ENCODE measurements at places on chromosomes 12 and 14. TPM values are rescaled to one million over a fixed set of nuclear protein-coding genes. Genes with fewer than 3 reads are reported as not detected.

NELL2 gene
- 15.9 TPM for total RNA-seq

POTEM gene
- total RNA-seq, result not detected

KRT78 gene
- total RNA-seq, result not detected

ARHGAP5 gene
- 68.9 TPM for total RNA-seq

ADAM20 gene
- total RNA-seq, result 0.86 TPM

CDH24 gene
- total RNA-seq, result 4.2 TPM

EIF2S3B gene
- total RNA-seq, result 2.4 TPM

GLS2 gene
- 2.6 TPM for total RNA-seq

DNA sequence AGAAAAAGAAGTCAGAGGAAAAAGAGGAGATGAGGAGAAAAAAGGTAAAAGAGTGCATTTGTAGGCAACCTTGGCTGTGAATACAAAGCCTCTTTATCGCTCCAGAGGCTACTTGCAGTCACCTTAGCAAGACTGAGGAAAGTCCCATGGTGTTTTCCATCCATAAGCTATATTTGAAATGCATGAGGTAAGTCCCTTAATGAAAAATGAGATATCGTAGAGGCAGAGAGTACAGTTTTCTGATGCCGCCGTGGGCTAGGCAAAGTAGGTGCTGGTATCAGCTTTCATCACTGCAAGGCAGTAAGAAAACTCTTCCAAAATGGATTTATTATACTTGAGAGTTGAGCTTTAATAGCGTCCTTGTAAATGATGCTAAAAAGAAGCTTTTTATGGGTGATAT, 186.8 kb downstream of the ASCL1 start:
- no peak overlapping the region for H3K27ac ChIP-seq
- H3K4me3 ChIP-seq, result no peak overlapping the region
- H3K36me3 ChIP-seq, result no peaks in the 10 kb centered on the region

DNA sequence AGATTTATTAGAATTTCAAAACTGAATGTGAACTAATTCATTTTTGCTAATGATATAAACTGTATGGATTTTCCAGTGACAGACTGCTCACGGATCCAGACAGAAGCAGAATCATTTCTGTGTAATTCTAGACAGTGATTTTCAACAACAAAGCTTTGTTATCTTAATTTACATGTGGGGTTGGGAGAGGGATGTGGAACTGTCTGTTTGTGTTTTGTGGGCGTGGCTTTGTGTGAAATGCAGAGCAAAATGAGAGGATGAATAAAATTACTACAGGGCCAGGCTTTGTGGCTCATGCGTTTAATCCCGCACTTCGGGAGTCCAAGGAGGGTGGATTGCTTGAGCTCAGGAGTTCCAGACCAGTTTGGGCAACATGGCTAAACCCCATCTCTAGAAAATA, 834.7 kb downstream of the GALC start:
- DNase-seq, result no peak
- no peak overlapping the region for H3K4me3 ChIP-seq
- no peak overlapping the region for H3K27ac ChIP-seq
- H3K4me1 ChIP-seq, result no peaks in the 10 kb centered on the region
- H3K36me3 ChIP-seq, result no peaks in the 10 kb centered on the region

- H3K4me1 ChIP-seq, result no peaks in the 10 kb centered on the region
- no peaks in the 10 kb centered on the region for H3K27me3 ChIP-seq
- H3K4me3 ChIP-seq, result no peak overlapping the region
- DNase-seq, result no peak
Observed at GRCh38 chr14:53841109-53842099, 115.2 kb downstream of the BMP4 start.

DNA sequence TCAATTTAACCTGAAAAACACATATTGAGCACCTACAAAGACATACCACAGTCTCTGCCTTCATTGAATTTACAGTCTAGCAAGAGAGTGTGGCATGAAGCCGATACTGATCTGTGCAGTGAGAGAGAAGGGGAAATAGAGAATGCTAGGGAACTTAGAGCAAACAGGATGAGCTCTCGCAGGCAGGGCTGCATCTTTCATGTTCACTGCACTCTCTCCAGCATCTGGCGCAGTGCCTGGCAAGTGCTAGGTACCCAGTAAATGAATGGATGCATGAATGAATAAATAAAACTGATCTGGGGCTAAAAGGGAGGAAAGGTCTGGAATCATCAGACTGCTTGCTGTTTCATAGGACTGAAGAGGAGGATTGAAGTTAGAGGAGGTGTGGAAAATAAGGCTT, 256.5 kb upstream of the NPAS3 start:
- no peaks in the 10 kb centered on the region for H3K27me3 ChIP-seq
- no peaks in the 10 kb centered on the region for H3K4me1 ChIP-seq
- DNase-seq, result no peak
- H3K27ac ChIP-seq, result no peak overlapping the region

DNA sequence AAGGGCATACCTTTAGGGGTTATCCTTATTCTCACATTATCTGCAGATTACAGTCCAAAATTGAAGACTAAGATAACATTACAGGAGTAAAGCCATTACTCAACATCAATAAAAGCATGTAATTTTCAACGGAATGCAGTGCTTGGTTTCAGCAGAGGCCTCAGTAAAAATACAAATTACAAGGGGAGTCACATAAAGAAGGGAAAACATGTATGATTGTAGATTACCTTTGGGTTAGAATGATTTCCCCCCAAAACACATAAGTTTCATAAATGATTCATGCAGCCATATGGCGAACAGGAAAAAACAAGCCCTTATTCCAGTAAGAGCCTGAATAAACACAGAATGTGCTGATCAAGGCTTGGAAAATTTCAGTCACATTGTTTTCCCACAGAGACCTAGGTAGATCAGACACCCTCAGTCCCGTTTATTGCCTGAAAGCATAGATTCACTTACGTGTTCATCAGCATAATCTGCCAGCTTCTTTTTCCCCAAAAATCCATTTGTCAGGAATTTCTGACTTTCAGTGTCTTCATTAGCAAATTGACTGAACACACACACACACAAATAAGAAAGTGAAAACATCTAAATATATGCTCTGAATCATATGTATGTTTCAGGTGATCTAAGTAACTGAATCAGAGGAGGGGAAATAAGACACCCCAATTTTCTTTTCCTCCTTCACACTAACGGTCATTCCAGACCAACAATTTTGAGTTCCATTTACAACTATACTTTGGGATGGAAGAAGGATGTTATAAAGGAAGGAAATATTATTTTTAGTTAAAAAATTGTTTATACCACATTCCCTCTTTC, 37.5 kb downstream of the SLC38A4 start:
- no peak overlapping the region for H3K4me3 ChIP-seq
- no peaks in the 10 kb centered on the region for H3K36me3 ChIP-seq
- H3K4me1 ChIP-seq, result peaks cover 7% of the 10 kb centered on the region

DNA sequence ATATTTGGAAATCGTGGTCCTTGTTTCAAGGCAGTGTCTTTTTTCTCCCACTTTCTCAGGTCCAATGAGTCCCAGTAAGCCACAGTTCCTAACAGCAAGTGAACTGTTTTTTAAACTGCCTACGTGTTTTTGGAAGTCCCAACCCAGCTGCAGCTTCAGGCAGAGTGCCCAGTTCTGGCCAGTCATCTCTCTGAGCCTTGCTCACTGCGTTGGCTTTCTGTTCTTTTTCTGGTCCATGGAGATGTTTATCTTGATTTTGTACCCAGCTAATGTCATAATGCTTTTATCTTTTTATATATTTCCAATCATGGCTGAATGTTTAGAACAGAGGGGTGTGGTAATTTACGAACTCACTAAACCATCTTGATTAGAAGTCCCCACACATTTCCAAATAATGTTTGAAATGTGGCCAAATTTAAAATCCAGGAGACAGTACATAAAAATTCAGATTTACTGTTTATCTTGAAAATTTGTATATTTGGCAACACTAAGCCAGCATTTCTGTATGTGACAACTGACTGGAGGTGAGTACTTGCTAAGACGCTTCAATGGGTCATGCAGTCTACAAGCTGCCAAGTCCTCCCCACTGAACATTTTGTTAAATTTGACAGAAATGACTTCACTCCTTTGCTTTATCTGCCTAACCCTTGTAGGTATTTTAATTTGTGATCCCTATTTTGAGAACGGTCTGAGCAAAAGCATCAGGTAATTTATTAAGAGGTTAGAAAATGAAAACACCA, 46.1 kb upstream of the OTOGL start:
- no peaks in the 10 kb centered on the region for H3K36me3 ChIP-seq
- H3K4me3 ChIP-seq, result no peak overlapping the region
- no peaks in the 10 kb centered on the region for H3K27me3 ChIP-seq
- peaks cover 3% of the 10 kb centered on the region for H3K4me1 ChIP-seq

DNA sequence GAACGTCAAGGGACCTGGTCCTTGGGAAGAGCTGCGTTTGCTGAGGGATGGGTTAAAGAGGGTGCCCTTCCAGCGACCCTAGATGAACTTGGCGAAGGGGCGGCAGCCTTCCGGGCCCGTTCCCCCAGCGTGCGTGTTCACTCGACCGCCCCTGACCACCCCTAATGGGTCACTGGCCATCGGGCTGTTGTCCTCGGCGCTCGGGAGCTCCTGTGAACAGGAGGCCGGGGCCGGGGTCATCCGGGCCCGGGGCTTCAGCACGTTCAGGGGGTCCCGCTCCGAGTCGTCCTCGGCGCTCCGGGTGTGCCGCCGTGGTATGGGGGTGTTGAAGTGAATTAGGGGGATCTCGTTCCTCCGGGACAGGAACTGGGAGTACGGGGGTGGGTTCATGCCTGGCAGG, 9.2 kb downstream of the FGF23 start:
- H3K4me1 ChIP-seq, result no peaks in the 10 kb centered on the region
- no peak overlapping the region for H3K4me3 ChIP-seq
- no peak overlapping the region for H3K27ac ChIP-seq
- H3K36me3 ChIP-seq, result no peaks in the 10 kb centered on the region
- no peak for DNase-seq
- peaks cover 4% of the 10 kb centered on the region for H3K27me3 ChIP-seq

DNA sequence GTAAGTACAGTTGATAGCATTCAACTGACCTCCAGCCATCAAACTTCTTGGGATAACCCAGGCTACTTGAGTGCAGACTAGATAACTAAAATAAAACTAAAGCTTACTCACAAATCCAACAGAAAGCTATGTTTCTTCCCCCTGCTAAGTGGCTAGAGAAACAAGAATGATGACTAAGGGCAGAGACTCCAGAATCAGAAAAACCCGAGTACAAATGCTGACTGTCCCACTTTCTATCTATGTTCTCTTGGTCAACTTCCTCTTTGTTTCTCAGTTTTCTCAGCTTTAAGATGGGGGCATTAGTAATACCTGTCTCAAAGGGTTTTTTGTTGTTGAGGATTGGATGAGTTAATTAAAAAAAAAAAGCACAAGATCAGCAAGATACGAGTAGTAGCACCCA, 6.1 kb upstream of the NUAK1 start:
- peaks cover 9% of the 10 kb centered on the region for H3K4me1 ChIP-seq
- no peaks in the 10 kb centered on the region for H3K27me3 ChIP-seq
- no peak overlapping the region for H3K4me3 ChIP-seq
- no peak for DNase-seq

GRCh38 chr14:52910572-52910971, 40.3 kb downstream of the FERMT2 start:
- no peaks in the 10 kb centered on the region for H3K27me3 ChIP-seq
- DNase-seq, result peak; percentile 26
- H3K27ac ChIP-seq, result no peak overlapping the region
- H3K36me3 ChIP-seq, result peaks cover 3% of the 10 kb centered on the region
- H3K4me1 ChIP-seq, result peaks cover 3% of the 10 kb centered on the region

DNA sequence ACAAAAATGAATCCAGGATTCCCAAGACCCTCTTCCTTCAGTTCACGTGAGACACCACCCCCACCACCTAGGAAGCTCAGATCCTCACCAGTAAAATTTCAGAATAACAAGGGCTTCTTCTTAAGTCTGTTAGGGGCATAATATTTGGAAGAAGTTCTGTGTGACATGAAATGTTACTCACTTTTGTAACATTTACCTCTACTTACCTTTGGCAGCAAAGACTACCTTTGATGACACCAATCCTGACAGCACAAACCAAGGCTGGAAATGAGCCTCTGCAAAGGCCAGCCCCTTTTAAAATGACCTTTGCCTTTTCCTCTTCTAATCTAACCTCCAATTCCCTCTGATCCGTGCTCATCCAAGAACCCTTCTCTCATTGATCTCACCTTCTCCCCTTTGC, 19.4 kb upstream of the KRT77 start:
- no peaks in the 10 kb centered on the region for H3K27me3 ChIP-seq
- no peak for DNase-seq
- no peaks in the 10 kb centered on the region for H3K4me1 ChIP-seq
- H3K36me3 ChIP-seq, result no peaks in the 10 kb centered on the region
- H3K4me3 ChIP-seq, result no peak overlapping the region

DNA sequence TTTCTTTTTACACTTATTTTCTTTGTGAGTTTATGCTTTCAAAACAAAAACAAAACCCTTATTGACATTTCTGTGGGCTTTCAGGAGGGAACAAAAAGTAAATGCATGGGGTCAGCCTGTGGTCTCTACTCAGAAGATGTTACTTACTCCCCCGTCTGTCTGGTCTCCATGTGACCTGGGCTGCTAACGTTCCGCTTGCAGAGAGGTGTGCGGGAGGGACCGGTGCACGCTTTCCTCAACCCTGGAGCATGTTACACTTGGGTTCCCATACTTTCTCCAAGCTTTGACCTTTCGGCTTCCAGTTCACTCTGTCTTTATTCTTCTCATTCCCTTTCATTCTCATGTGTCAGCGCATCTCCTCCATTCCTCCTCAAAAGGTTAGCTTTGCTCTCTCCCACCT, 36.5 kb downstream of the ZC3H14 start:
- no peaks in the 10 kb centered on the region for H3K27me3 ChIP-seq
- H3K27ac ChIP-seq, result no peak overlapping the region
- peaks cover 66% of the 10 kb centered on the region for H3K36me3 ChIP-seq
- DNase-seq, result no peak
- H3K4me1 ChIP-seq, result no peaks in the 10 kb centered on the region
- H3K4me3 ChIP-seq, result no peak overlapping the region

DNA sequence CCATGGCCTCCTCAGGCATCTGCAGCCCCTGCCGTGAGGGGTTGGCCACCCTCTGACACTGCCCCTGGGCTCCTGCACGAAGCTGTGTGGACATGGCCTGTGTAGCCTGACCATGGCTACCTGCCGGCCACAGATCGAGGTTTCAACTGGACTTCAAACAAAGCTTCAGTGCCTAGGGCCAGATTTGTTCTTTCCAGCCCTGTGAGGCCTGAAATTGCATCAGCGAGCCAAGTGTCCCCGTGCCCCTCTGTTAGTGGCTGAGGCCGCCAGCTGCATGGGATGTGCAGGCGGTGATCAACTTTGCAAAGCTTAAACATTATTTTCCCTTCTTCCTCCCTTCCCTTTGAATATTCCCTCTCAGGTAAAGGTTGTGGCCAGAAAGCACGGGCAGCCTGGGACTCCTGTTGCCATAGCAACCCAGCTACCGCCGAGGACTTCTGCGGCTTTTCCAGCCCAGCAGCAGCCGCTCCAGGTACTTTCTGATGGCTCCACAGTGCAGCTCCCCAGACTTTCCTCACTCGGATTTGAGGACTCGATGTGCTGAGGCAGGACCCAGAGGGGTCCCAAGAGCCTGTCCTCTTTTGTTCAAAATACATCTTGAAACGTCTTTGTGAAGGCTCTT, 35.8 kb downstream of the DDX51 start:
- H3K36me3 ChIP-seq, result no peaks in the 10 kb centered on the region
- H3K27me3 ChIP-seq, result no peaks in the 10 kb centered on the region
- H3K4me3 ChIP-seq, result no peak overlapping the region
- no peak overlapping the region for H3K27ac ChIP-seq

GRCh38 chr12:92927055-92927435, 2.0 kb downstream of the EEA1 start:
- peaks cover 31% of the 10 kb centered on the region for H3K4me1 ChIP-seq
- no peaks in the 10 kb centered on the region for H3K36me3 ChIP-seq
- H3K27ac ChIP-seq, result no peak overlapping the region
- DNase-seq, result no peak
- H3K27me3 ChIP-seq, result no peaks in the 10 kb centered on the region
- no peak overlapping the region for H3K4me3 ChIP-seq

GRCh38 chr12:25558586-25558985, 5.5 kb upstream of the LMNTD1 start:
- no peaks in the 10 kb centered on the region for H3K4me1 ChIP-seq
- H3K27ac ChIP-seq, result no peak overlapping the region
- no peaks in the 10 kb centered on the region for H3K36me3 ChIP-seq
- H3K4me3 ChIP-seq, result no peak overlapping the region
